ENCODE measurements at places on chromosomes 11 and 22.

DNA sequence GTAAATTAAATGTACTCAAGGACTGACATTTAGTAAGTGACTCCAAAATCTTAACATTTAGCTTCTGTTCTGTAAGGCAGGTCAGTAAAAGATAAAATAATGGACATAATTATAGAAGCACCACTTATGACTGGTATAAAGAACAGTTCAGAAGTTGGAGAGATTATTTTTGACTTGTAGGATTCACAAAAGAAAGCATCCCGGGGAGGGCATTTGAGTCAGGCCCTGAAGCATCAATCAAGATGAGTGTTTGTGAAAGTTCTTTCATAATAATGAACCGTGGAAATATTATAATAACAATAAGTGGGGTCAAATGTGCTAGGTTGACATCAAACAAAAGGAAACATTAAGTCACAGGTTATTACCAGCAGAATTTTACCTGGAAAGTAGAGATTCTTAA lies 201.9 kb downstream of the DDX10 start:
- DNase-seq, result no peak

DNA sequence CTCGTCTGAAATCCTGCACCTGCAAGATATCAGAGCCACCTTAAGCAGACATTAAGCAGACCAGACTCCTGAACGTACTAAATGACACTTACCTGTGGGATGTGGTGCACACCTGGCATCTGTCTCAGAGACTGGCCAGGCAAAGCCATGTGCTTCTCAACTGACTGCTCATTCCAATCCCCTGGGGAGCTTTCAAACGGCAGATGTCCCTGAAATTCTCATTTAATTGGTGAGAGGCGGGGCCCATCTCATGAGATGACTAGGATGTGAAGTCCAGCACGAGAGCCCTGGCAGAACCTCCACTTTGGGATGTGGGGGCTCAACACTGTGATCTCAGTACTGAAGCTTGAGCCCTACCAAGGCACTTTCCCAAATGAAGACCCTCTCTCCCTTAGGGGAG lies 84.9 kb upstream of the HMGXB4 start:
- DNase-seq, result peak; percentile 4

GRCh38 chr22:45159652-45160462 lies 3.9 kb upstream of the NUP50 start:
- no peak for DNase-seq

- no peak for DNase-seq
These were observed 62.0 kb upstream of the RASD2 start for GRCh38 chr22:35478633-35479107.

DNA sequence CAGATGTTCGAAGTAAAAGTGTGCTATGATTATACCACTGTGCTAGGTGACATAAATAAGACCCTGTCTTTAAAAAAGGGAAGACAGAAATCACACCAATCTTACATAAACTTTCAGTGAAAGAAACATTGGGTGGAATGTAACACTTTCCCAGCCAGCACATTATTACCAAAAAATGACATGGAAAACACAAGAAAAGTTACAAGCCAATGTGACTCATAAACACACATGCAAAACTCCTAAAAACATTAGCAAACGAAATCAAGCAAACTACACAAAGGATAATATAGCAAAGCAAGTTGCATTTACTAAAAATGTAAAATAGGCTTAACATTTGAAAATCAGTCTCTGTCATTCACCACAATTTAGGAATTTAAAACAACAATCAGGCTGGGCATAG lies 47.0 kb downstream of the SBF2 start:
- DNase-seq, result no peak

DNA sequence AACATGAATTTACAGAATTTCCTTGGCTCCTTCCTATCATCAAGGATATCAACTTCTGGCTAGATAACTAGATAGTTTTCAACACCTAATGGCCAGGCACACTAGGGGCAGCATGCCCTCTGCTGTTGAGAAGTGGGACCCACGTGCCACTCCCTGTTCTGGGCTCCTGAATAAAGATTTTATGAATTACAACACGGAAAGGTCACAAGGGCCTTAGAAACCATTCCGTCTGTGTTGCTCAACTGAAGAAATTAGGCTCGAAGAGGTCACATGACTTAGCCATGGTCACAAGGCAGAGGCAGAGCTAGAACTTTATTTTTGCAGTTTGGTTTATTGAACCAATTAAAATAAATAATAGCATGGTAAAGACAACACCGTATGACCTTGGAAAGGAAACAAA lies 36.0 kb downstream of the PRCP start:
- no peak for DNase-seq

DNA sequence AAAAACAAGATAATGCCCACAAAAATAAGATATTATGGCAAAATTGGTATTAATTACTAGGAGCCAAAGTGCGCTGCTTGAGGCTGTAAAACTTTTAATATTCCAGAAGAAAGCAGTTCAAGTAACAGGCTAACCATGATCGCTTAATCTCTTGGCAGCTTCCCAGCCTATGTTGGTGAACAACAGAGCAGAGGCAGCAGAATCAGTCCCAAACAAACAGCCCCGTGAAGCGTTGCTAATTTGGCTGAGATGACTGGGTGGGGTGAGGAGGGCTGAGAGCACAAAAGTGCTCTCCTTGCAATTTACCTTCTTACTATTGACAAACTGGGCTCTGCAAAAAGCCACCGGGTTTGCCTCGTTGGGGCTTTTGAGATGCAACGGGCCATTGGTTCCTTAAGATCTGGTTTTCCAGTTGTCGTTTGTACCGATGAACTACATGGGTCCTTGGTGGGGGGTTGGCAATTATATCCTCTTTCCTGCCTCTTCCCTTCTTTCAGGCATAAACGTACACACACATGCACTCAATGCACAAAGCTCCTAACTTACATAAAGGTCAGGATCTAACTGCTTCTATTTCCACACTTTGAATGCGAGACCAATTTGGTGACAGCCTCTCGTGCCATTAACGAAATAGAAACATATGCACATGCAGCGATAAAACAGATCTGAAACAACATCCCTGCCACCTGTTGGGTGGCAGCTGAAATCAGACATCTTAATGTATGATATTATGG lies 407.6 kb upstream of the CADM1 start:
- peak; percentile 100 for DNase-seq

GRCh38 chr11:66951927-66952337 lies 6.3 kb downstream of the PC start:
- DNase-seq, result peak; percentile 84

DNA sequence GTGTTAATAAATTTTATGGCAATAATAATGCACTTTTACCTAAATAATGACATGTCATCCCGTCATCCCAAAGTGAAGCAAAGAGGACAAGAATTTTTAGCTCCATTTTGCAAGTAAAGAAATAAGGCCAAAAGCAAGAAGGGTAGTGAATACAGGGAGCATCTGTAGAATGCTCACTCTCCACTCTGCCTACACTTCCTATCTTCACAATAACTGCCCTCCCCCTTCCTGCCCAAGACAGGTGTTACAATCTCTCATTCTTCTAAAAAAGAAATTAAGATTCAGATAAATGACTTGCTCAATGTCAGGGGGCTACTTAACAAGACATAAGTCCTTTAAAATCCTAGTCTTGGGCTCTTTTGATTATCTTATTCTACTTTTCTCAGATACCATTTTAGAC lies 8.9 kb downstream of the RDX start:
- DNase-seq, result peak; percentile 63

DNA sequence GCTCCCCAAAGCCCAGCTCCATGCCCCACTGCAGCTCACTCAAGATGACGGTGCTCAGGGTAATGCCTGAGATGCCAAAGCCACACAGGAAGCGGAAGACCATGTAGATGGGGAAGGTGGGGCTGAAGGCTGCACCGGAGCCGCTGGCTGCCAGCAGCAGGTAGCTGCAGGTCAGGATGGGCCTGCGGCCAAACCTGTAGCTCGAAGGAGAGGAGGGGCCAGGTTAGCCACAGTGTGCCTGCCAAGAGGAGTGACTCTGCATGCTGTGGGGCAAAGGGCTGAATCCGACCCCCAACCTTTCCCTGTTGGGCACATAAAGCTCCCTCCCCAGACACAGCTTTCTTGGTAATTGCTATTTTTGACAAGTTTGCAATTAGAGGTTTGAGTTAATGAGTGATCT lies 14.9 kb upstream of the SLC22A6 start:
- no peak for DNase-seq

DNA sequence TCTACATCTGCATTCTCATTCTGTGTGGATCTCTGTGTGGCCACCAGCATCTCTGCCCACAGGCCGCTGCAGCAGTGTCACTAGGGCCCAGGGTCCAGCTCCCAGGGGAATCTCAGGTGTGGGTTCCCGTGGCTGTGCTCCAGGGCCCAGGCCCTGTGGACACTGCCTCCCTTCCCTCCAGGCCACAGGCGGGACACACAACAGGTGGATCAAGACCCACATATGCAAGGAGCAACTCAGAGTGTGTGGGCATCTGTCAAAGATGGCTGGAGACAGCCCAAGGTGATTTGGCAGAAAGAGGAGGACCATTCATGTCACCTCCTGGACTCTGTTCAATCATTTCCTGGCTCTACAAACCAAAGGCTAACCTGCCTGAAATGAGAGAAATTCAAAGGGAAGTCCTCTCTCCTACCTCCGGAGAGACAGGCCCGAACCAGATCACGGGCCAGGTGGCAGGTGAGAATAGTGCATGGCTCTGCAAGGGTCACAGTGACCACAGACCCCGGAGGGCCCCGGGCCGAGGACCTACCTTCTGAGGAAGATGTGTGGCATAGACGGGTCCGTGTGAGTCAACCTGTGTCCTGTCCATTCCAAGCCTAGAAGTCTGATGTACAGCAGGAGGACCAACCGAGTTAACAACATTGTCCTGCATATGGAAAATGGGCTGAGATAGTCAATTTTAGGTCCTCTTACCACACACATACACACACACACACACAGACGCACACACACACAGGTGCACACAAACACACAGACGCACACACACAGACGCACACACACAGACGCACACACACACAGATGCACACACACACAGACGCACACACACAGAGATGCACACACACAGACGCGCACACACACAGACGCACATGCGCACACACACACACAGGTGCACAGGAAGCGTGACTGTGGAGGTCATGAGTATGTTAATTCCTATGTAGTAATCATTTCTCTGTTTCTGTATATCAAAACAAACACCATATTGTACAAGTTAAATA lies 1068.5 kb downstream of the BRD1 start:
- no peak for DNase-seq

DNA sequence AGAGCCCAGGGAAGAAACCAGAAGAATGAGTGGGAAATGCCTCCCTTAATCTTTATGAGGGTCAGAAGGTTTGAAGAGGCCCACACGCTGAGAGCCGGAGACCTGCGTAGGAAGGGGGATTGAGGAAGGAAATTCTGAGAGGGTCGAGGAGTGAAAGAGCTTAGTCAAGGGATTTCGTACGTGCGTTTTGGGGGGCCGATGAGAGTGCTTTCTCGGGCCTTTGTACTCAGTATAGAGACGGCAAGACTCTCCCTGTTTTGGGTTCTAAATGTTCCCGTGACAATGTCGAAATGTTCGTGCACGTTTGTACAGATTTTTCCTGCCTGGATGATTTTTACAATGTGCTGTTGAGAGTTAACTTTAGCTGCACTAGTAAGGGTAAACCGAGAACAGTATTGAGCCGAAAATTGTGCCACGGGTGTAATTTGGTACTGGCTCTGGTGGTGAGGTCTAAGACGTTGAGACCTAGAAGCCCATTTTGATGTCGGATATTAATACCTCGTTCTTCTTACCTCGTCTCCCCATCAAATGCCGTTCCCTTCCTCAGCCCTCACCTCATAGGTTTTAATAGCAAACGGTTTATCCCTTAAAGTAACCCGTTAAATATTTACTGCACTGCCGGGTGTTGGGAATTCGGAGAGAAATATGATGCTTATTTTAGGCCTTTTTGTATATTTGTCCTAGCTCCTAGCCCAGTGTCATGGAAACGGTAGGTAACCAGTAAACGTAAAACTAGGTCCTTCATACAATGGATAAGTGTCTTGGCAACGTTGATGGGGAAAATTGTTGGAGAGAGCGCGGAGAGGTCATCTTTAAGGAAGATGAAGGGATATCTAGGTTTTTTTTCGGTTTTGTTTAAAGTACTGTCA lies 734 bp downstream of the C11orf58 start:
- DNase-seq, result peak; percentile 70

DNA sequence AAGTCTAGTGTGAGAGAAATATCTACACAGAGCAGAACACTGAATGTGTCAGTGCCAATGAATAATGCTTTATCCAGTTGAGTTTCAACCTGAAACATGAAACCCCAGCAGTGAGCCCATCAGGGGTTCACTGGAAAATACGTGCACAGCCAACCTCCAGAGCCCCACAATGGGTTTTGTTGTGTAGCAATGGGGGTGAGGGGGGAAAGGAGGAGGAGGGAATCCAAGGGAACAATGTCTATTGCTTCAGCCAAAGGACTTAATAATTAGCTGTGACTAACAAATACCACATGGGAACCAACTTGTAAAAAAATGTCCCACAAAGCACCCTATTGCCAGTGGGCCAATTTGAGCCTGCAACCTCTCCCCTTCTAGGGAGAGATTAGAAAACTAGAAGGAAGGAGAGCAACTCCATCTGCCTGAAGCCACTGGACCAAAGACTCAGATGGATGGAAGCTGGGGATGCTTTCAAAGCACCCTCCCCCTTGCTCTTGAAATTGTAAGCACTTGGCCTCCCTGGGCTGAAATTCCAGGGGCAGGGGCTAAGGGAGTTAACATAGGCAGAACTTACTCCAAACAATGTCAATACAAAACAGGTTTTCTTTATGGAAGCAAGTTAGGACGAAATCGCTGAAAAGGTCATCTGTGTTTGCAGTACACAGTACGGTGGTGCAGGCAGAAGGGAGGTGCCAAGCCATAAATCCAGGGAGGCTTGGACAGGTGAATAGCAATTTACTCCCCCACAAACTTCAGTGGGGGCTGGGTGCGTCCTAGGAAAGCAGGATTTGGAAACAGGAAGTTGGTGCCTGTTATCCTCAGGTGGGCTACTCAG lies 99.8 kb downstream of the ARL14EP start:
- no peak for DNase-seq

DNA sequence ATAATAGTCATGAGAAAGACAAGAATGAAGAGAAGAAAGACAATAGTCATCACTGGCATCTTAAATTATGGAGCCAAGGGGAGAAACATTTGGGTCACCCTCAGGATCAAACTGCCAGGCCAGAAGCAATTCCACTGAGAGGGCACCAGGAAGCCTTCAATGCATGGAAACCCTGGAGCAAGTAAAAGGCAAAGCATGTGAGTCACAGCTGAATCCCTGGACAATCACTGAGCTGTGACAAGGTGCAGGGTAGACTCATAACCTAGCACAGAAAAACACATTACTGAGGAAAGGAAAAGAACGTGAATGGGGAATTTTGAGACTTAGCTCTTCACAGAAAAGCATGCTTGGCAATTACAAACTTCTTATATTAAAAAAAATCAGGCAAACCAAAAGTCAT lies 1.6 kb downstream of the KCNJ1 start:
- no peak for DNase-seq

DNA sequence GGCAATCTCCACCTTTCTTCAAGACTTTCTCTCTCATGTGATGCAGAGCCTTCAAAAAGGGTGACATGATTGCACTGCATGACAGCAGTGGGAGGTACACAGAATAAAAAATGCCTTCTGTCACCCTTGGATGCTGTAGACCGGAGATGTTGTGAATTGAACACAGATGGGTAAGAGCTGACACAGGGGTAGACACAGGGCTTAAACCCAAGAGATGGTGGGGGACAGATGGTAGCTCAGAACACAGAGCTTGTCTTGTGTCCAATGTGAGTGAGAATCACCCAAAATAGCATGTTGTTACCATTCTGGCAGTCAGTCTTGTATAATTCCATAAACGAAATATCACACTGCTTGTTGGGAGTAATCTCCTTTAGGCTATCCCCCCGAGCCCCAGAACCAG lies 69.9 kb downstream of the JRKL start:
- DNase-seq, result no peak
